ENCODE measurements at places on chromosomes 4 and X.

GRCh38 chrX:32448320-32448719, 763.0 kb downstream of the DMD start:
- DNase-seq = peak; percentile 76

DNA sequence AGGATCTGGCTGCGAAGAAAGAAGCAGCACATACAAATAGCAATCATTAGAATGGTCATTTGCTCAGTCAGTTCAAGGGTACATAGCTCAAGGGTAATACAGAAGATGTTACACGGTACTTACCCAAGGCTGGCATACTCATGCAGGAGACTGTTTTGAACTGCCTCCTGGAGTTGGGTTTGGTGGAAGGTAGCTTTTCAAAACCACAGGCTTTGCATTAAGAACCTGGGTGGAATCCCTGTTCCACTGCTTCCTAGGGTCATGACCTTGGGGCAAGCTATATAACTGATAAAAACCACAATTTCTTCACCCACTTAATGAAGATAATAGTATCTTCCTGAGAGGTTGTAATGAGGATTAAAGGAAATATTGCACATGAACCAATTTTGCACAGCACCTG, 36.5 kb downstream of the TBC1D9 start:
- peak; percentile 36 for DNase-seq

GRCh38 chr4:147620315-147620714, 3.1 kb downstream of the TMEM184C start:
- no peak for DNase-seq

- DNase-seq = no peak
Measured at GRCh38 chrX:9392445-9392844, 72.4 kb upstream of the TBL1X start.

GRCh38 chr4:176549161-176549865, 229.5 kb downstream of the SPCS3 start:
- DNase-seq = no peak

DNA sequence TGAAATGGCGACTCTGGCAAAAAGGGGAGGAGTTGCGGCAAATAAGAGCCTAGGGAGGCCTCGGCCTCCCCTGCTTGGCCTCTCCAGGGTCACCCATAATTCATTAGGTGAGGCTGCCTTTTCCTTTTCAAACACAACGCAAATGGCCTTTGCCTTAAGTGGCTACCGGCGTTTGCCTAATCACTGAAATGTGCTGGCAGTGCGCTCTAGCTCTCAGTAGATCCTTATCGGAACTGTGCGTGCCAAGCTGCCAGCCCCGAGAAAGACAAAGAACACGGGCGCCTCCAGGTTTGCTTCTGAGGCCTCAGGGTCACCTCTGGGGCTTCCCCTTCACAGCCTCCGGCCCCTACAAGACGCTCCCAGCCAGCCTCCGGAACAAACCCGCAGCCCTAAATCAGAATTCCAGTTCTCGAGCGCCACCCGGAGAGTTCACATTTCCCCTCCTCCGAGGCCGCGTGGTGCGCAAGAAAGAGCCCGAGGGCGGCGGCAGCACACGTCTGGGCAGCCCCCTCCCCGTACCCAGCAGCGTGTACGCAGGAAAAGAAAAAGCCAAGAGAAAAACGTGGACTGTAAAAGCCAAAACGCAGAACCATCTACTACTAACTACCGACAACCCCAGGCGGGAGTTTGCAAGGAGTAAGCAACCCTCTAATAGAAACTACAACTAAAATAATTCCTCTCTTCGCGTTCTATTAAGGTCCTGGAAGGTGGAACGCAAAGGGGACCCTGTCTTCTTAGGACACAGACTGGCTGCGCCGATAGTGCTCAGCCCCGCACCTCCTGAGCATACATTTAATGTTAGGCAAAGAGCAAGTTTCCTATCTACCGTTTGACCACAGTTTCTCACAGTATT, 76.5 kb upstream of the BCOR start:
- peak; percentile 84 for DNase-seq

DNA sequence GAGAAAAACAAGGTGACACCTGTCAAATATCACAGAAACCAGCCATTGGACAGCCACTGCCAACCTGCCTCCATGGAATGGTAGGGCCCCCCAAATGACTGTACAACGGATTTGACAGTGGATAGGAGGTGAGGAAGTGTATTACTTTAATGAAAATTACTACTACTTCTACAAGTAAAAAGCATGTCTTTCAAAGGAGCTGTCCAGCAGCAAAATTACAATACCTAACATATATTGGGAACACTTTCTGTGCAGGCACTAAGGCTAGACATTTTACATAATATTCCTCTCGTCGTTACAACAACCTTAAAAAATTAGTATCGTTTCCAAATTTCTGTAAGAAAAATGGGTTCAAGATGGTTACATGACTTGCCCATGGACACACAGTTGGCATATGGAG, 14.9 kb downstream of the PPP3CA start:
- no peak for DNase-seq

DNA sequence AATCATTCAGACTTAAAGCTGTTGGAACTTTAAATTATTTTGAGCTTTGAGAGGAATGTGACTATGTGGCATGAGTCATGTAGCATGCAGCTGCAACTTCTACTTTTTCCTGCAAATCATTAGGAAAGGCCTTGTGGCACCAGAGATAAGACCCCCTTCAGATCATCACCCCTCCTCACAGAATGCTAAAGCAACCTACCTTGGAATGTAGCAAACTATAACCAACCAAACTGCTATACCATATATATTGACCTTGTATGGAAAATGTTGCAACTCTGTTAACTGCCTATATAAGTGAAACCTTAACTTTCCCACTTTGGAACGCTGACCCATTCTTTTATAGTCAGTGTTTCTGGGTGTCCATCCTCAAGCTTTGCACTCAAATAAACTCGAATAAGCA, 32.0 kb downstream of the ATXN3L start:
- DNase-seq = no peak

DNA sequence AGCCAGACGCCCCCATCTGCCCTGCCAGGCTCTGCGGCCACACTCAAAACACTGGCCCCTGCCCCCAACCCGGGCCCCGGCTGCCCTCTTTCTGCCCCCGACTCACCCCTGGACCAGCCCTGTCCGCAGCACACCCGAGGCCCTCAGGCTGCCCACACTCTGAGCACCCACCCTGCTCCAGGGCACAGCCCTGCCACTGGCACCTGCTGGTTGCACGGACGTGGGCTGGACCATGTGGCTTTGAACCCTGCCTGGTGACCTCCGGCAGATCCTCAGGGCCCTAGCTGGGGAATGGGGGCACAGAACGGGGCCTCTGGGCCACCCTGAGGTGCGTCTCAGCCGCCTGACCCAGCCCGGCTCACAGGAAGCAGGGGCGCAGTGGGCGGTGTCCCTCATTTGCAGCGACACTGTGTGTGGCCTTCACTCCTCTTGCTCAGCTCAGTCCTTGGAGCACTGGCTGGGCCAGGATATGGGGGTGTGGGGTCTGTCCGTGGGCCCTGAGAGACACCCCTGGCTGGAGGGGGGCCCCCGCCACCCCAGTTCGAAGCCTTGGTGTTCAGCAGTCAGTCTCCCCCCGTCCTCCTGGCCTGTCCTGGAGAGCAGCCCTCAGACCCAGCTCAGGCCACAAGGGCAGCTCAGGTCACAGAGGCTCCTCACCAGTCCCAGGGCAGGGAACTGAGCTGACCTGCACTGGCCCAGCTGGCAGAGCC, 73.2 kb downstream of the FAM53A start:
- DNase-seq = no peak

GRCh38 chr4:162586266-162586665, 422.5 kb upstream of the FSTL5 start:
- no peak for DNase-seq

GRCh38 chrX:75638332-75638731, 115.5 kb upstream of the ZDHHC15 start:
- DNase-seq = no peak

GRCh38 chr4:11623726-11624037, 195.0 kb upstream of the HS3ST1 start:
- DNase-seq = no peak

- DNase-seq = no peak
Measured at GRCh38 chr4:90842960-90843359, 715.8 kb downstream of the CCSER1 start.

- DNase-seq = no peak
Measured at GRCh38 chr4:128346054-128346716, 58.6 kb upstream of the PGRMC2 start.

- DNase-seq = no peak
Measured at GRCh38 chr4:151324752-151325110, 674 bp downstream of the SH3D19 start.

- no peak for DNase-seq
Measured at GRCh38 chrX:21840193-21840545, 752 bp downstream of the MBTPS2 start.

DNA sequence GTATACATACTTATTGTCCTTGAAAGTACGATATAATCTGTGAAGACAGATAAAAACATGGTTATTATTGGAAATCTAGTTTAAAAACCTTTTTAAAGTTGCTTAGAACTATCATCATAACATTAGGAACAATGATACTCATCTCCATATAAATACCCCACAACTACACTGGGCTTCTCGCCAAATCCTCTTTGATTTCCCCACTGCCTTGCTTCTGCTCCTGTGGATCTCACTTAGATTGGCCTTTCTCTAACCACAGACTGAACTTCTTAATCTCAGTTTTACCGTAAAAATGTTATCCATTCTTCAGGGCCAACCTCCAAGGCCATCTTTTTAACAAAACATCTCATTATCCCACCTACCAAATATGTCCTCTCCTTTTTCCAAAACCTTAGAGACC, 77.6 kb downstream of the PRKG2 start:
- DNase-seq = no peak

DNA sequence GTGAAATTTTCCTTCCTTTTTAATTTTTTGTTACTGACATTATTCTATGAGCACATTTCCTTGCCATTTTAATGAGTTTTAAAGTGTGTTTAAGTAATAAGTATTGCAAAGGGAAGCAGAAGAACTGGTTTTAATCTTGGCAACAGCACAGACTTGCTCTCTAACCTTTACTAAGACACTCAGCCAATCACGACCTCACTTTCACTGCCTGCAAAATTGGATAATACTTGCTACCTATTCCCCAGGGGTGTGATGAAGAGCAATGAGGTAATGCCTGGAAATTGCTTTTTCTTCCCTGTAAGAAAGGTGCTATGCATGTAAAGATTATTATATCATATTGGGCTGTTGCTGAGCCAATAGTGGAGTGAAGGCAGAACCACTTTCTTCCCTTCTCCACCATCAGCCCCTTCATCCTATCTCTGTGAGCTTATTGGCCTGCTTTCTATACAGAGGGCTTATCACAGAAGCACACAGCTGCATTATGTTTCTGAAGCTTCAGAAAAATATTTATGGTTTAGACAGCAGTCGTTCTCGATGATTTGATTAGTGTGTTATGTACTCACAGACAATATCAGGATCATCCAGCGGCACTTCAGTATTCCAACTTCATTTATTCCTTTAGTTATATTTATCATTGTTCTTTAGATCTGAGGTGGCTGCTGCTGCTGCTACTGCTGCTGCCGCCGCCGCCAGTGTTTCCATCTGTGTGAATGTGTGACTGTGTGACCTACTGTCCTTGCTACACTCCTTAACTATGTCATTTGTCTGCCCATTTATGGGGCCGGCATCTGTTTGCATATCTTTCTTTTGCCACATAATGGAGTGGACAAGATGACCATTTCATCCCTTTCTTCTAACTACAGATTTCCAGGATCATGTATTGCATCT, 255.1 kb downstream of the C4orf33 start:
- DNase-seq = no peak

DNA sequence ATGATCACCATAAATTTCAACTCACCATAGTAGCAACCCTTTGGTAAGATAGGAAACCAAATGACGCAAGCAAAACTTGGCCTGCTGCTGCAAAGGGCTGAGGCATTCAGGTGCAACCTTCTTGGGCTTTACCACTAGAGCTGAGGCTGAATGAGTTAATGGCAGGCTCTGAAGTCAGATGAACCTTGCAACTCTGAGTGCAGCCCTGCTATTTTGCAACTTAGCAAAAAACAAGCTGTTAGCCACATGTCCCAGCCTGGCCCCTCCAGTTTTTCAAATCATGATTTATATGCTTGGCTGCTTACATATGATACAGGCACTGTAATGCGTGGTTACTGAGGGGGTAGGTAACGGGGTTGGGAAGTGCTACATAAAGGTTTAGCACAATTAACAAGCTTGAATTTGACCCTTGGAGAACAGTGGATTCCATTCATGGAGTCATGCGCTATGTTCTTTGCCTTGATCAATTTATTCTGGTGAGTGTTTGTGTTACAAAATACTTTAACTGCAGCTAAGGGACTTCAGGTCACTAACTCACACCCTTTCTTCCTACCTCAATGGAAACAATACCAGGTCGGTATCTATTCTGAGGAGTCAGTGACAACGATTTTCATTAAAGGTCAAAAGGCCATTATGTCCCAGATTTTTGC, 80.5 kb upstream of the PPARGC1A start:
- DNase-seq = peak; percentile 31

GRCh38 chrX:100864657-100865391, 9.3 kb downstream of the NOX1 start:
- no peak for DNase-seq

DNA sequence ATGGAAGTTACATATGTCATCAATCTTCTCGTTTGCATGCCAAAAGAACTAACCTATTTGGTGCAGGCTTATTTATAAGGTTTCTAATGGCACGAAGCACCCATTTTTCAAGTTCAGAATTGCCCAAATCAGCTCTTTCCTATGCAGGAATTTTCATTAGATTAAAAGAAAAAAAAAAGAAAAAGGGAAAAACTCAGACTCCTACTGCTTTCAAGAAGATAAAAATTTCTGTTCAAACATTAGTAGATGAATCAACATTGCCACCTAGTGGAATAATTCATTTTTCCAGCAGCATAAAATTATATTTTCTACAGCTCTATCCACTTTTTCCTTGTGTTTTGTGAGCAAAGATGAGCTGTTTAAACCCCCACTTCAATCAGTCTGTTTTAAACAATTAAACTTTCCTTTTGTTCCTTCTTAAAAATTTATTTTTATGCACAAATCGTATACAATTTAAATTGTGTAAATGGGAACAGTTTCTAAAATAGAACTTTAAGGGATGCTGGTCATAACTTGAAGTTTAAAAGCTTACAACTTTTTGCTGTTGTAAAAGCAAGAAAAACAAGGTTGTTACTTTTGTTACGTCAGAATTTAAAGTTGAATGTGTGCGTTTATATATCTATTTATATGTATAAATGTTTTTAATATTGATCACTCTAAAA, 309.9 kb downstream of the ARAP2 start:
- DNase-seq = peak; percentile 24

GRCh38 chr4:8394061-8394519, 46.4 kb downstream of the ACOX3 start:
- no peak for DNase-seq

DNA sequence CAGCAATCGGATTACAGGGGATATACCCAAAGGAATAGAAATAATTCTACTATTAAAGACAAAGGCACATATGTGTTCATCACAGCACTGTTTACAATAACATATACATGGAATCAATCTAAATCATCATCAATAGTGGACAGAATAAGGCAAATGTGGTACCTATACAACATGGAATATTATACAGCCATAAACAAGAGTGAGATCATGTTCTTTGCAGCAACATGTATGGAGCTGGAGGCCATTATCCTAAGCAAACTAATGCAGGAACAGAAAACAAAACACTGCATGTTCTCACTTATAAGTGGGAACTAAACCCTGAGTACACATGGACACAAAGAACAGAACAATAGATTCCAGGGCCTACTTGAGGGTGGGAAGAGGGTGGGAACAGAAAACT, 163.2 kb downstream of the CFAP299 start:
- no peak for DNase-seq

GRCh38 chr4:118942465-118942864, 53.8 kb downstream of the SYNPO2 start:
- no peak for DNase-seq

GRCh38 chr4:60173718-60174117, 1026.4 kb upstream of the ADGRL3 start:
- no peak for DNase-seq
